CD4-positive, alpha-beta T cell treated with Interleukin-2 at 100 ng/mL for 4 hours (primary cell): ENCODE measurements at places on chromosomes 11 and 22.
A peak's percentile ranks its signal among the peaks of the same experiment; 100 is the strongest.

DNA sequence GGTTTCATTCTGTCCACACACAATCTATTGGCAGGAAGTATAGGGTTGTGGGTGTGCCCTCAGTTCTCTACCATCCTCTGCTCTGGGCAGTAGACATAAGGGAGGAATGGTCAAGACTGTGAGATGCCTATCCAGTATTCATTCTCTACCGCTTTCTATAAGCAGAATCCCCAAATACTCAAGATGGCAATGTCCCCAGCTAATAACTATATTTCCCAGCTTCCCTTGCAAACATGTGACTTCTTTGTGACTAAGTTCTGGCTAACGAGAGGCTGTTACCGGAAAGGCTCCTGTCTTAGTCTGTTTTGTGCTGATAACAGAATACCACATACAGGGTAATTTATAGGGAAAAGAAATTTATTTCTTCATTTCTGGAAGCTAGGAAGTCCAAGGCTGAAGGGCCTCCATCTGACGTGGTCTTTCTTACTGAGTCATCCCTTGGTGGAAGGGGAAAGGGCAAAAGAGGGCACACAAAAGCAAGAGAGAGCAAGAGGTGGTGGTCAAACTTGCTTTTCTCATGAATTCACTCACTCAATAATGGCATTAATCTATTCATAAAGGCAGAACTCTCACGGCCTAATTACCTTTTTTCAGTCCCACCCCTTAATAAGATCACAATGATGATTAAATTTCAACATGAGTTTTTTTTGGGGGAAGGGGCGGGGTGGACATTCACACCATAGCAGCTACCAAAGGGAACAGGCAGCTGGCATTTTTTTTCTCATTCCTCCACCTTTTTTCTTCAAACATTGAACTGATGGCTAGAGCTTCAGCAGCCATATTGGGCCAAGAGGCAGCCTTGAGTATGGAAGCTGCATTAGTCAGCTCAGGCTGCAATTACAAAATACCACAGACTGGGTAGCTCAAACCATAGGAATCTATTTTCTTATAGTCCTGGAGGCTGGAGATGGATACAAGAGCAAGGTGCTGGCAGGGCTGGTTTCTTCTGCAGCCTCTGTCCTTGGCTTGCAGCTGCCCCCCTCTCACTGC lies 109.7 kb upstream of the OR9Q1 start:
- no peak for DNase-seq

- peak; percentile 94 for DNase-seq
These were observed 25.5 kb upstream of the GRK2 start for GRCh38 chr11:67240576-67241389.

DNA sequence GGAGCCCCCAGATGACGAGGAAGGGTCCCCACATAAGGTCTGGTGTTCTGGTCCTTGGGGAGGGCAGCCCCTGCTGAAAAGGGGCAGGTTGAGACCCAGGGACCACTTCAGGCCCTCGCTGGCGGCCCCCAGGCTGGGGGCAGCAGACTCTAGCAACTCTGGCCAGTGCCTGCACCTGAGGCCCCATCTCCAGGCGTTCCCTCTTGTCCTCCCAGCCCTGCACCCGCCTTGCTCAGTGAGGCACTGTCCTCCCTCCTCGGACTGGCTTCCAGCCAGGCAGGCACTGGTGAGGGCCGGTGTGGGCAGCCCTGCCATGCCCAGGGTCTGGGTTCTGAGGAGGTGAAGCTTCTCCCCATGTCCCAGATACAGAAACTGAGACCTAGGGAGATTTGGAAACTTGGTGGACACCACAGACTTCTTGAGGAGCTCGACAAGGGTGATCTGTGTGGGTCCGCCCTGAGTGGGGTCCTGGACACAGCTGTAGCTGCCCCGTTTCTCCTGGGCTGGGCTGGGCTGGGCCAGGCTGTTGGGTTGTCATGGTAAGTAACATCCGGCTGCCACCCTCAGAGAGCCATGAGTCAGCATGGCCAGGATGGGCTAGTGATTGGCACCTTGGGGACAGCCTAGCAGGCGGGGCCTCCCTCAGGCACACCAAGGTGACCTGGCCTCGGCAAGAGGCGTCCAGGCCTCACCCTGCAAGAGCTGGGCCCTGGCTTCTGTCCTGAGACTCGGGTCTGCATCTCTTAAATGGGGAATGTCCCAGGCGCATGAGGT lies 11.1 kb upstream of the PHLDA2 start:
- peak; percentile 68 for DNase-seq

DNA sequence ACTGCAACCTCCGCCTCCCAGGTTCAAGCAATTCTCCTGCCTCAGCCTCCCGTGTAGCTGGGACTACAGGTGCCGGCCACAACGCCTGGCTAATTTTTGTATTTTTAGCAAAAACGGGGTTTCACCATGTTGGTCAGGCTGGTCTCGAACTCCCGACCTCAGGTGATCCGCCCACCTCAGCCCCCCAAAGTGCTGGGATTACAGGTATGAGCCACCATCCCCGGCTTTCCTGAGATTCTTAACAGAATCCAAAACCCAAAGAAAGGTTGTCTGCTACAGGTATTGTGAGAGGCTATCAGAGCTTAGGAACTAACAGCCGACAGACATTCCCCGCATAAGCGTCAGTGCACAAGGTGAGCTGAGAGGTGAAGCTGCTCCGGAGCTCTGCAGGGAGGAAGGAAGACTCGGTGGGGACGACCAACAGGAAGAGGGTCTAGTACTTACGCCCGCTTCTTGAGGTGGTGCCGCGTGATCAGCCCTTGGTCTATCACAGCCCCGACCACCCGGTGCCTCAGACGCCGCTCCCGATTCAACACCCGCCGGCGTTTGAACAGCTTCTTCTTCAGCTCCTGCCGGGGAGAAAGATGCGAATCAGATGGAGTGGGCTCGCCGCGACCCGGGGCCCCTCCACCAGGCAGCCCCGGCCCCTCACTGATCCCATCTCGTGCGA lies 470 bp downstream of the C11orf98 start:
- peak; percentile 54 for DNase-seq

GRCh38 chr11:102171101-102171500 lies 60.9 kb downstream of the YAP1 start:
- DNase-seq = no peak

DNA sequence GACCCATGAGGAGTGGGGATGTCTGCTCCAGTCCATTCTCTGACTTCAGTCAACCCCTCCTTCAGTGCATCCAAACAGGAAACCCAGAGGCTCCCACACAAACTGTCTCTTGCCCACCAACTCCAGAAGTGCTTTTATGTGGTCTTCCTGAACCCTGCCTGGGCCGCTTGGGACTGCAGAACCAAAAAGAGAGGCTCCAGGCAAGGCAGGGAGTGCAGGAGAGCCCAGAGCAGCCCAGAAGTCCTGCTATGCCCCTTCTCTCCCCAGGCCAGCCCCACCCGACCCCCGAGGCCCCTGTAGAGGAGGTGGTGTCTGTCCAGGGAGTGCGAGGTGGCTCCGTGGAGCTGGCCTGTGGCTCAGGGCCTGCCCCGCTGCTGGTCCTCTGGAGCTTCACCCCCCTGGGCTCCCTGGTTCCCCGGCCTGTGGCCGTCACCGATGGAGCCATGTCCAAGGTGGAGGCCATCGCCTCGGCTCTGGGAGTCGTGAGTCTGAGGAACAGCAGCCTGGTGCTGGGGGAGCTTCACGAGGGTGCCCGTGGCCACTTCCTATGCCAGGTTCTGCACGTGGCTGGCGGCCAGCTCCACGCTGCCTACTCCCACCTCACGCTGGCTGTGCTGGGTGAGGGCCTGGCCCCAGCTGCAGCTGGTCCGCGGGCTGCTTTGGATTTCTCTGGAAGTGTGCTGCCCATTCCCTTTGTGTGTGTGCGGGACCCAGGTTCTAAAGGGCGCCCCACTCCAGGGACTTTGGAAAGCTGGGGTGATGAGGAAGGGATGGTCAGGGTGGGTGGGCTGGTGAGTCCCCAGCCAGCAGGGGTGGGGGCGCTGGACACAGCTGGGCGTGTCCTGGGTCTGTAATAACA lies 1.8 kb downstream of the VSIG10L2 start:
- no peak for DNase-seq

DNA sequence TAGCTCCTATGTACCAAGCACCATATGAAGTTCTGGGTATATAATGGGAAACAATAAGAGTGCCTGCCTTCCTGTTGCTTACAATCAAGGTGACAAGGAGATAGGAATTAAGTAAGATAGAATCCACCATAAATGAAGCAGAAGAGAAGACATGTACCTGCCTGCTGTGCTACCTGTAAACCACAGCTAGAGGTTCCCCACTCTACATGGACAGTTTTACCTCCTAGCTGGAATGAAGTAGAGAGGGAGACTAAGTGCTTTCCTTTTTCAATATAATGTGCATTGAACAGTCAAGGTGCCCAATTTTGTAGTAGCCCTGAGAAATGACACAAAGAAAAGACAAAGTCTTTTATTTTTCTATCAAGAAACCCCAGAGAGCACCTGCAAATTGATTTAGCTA lies 984.6 kb downstream of the DLG2 start:
- DNase-seq = no peak

DNA sequence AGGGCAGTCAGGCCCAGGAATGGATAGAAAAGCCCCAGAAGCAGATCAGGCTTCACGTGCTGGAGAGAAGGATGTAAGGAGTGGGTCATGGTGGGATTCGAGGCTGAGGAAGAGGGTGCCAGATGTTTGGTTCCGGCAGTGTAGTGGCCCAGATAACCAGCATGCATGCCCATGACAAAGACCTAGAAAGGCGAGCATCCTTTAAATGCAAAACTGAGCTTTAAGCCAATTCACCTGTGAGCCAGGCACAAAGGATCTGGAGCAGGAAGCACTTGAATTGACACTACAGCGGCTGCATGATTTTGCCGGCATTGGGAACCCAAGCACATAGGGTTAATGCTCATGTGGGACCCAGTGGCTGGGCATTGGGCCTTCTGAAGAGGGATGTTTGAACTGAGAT lies 185.5 kb downstream of the TRIM29 start:
- DNase-seq = no peak

- DNase-seq = no peak
These were observed 8.7 kb downstream of the CRYBB3 start for GRCh38 chr22:25208328-25208727.

DNA sequence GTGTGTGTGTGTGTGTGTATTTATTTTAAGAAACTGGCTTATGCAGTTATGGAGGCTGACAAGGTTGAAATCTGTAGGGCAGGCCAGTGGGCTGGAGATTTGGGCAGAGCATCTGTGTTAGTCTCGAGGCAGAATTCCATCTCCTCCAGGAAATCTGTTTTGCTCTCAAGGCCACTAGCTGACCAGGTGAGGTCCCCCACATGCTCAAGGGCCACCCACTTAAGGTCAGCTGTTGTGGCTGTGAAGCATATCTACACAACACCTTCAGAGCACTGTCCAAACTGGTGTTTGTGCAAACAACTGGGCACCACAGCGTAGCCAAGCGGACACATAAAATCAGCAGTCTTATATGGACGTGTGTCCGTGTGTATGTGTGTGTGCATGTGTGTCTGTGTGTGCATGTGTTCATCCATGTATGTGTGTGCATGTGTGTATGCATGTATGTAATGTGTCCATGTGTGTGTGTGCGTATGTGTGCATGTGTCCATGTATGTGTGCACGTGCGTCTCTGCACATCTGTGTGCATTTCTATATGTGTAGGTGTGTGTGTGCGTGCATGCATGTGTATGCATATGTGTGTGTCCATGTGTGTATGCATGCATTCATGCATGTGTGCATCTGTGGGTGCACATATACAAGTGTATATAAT lies 400.9 kb downstream of the BRD1 start:
- no peak for DNase-seq

GRCh38 chr11:119684361-119685110 lies 44.5 kb downstream of the NECTIN1 start:
- DNase-seq = no peak
